Panc1 (cell line): ENCODE measurements at places on chromosomes 3 and 15. TPM values are rescaled to one million over a fixed set of nuclear protein-coding genes. Genes with fewer than 3 reads are reported as not detected.

- H3K4me1 ChIP-seq, result peaks cover 3% of the 10 kb centered on the region
- H3K36me3 ChIP-seq, result no peaks in the 10 kb centered on the region
- DNase-seq, result no peak
- H3K4me3 ChIP-seq, result no peak overlapping the region
Observed at GRCh38 chr3:67635806-67636205, 18.6 kb downstream of the SUCLG2 start.

The SAMD7 gene
- not detected for total RNA-seq

The SLITRK3 gene
- total RNA-seq, result not detected

DNA sequence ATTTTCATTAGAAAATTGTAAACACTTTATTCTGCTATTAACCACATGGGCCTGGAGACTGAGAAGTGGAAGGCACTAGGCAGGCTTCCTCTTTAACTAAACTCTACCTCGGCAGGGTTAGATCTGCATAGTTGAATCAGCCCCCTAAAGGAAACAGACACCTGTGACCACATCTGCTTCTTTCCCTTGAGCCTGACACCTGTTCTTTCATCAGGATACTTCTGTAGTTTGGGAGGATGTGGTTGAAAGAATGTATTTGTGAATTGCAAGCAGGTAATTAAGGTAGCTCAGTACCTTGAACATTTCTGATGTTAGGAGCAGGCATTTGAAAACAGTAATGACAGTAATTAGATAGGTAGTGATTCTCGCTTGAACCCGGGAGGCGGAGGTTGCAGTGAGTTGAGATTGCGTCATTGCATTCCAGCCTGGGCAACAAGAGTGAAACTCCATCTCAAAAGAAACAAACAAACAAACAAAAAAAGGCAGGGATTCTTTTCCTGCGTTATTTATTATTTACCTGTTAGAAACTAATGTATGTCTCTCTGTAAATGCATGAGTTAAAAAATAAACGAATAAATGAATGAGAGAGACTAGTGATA is 468.5 kb downstream of the NLGN1 start:
- no peak overlapping the region for H3K4me3 ChIP-seq
- no peaks in the 10 kb centered on the region for H3K4me1 ChIP-seq
- H3K27ac ChIP-seq, result no peak overlapping the region
- no peak for DNase-seq

DNA sequence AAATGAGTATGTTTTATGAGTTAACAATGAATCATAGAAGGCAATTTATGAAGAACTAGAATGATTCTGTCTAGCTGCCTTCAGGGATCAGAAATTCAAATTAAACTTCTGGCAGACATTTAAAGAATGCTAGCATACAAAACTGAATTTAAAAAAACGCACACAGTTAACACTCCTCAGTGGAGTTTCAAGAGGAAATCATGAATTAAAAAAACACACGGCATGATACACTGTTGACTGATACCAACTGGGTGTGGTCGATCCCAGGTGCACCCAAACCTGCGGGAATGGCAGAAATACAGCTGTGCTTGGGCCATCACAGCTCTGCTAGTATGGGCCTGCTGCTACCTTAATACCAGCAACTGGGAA is 526.0 kb downstream of the FOXP1 start:
- H3K27ac ChIP-seq, result no peak overlapping the region
- H3K27me3 ChIP-seq, result no peaks in the 10 kb centered on the region
- no peak for DNase-seq
- no peak overlapping the region for H3K4me3 ChIP-seq
- no peaks in the 10 kb centered on the region for H3K4me1 ChIP-seq
- no peaks in the 10 kb centered on the region for H3K36me3 ChIP-seq
